ENCODE measurements at places on chromosomes 4 and X. TPM values are rescaled to one million over a fixed set of nuclear protein-coding genes. Genes with fewer than 3 reads are reported as not detected.

The ADAMTS3 gene
- total RNA-seq, result 0.26 TPM

The DOK7 gene
- total RNA-seq, result 7.0 TPM

The XG gene
- total RNA-seq, result 0.26 TPM

The PF4V1 gene
- not detected for total RNA-seq

The AKAP17A gene
- total RNA-seq, result 162 TPM

The SH3TC1 gene
- 103 TPM for total RNA-seq

The PPARGC1A gene
- 44.8 TPM for total RNA-seq

The FAT1 gene
- total RNA-seq, result 65.9 TPM

The CT45A10 gene
- not detected for total RNA-seq

The TEX13C gene
- not detected for total RNA-seq

The FAT4 gene
- total RNA-seq, result 3.6 TPM

DNA sequence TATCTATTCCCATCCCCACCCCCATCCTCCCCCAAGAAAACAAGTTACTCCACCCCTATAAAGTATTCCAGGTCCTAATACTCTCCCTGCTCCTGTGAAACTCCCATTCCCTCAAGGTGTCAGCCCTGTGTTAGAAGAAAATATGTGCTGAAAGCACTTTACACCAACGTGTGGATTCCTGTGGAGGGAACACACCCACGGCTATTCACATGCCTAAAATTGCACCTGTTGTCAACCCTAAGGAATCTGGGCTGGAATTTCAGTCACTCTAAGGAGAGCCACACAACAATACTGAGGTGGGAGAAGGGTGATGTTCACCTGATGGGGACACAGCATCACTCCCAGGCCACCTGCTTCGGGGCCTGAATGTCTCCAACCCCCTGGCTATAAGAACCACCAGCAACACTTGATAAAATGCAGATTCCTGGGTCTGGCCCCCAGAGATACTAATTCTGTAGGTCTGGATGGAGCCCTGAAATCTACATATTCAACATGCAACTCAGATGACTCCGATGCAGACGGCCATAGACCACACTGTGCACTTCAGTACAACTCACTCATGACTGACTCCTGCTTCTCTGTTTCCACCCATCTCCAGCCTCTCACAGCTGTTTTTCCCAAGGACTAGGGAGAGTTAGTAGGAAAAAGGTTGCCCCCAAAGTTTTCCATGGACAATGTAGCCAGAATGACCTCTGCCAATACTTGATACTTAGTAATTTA, 15.8 kb downstream of the SCD5 start:
- no peak for DNase-seq

DNA sequence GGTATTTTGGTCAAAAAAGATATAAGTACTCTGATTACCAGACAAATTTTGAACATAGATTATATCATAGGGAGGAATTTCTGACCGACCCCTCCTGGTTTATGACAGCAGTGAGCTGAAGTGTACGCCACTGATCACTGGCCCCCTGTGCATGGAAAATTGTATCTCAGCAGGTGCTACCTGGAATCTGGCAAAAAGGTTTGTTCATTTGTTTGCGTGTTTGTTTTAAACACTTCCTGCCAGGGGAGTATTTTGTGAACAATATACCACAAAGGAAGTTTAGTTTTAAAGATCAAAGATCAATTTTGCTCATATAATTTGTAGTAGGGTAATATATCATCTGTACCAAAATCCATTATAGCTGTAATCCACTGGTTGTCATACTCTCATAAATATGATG, 219.7 kb upstream of the TENM3 start:
- no peak for DNase-seq

DNA sequence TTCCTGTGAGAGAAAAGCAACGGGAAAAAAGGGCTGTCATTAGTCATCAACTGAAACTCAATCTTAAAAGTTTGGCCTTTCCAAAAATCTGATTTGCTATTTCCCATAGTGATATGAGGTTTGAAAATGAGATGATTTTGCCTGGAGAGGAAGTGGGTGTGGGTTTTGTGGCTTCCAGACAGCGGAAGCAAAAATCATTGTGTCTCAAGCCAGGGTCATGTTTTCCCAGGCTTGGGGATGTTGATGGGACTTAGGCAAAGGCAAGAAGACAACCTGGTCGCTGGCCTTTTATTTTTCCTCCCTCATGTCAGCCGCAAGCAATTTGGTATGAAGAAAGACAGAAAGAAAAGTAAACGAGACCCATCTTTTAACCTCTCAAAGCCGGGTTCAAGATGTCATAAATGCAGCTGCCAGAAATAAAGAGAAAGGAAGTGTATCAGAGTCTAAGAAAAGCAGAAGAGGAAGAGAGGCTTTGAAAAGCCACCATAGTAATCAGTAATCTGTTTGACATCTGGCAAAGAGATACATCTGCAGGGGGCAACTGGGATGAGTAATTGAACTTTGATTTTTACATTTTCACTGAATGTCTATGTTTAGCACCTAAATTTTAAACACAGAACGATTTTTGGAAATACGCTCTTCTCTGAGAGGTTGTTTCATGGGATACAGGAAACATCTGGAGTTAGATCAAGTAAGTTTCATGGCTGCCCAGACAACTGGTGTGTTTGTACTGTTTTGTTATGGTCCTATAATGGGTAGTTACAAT, 521.6 kb upstream of the SLIT2 start:
- no peak for DNase-seq

GRCh38 chr4:113260688-113261087, 211.2 kb downstream of the ANK2 start:
- no peak for DNase-seq

GRCh38 chr4:25792200-25792791, 70.5 kb downstream of the SEL1L3 start:
- DNase-seq, result peak; percentile 83

GRCh38 chrX:13078739-13079444, 34.5 kb upstream of the FAM9C start:
- DNase-seq, result peak; percentile 65

- DNase-seq, result no peak
Measured at GRCh38 chrX:155968326-155968661, 29.2 kb upstream of the IL9R start.

GRCh38 chr4:164613792-164614191, 140.1 kb upstream of the SMIM31 start:
- no peak for DNase-seq

GRCh38 chr4:130238121-130238520, 1142.2 kb downstream of the C4orf33 start:
- DNase-seq, result no peak

- peak; percentile 82 for DNase-seq
Measured at GRCh38 chr4:70704215-70704930, 16.0 kb downstream of the UTP3 start.

DNA sequence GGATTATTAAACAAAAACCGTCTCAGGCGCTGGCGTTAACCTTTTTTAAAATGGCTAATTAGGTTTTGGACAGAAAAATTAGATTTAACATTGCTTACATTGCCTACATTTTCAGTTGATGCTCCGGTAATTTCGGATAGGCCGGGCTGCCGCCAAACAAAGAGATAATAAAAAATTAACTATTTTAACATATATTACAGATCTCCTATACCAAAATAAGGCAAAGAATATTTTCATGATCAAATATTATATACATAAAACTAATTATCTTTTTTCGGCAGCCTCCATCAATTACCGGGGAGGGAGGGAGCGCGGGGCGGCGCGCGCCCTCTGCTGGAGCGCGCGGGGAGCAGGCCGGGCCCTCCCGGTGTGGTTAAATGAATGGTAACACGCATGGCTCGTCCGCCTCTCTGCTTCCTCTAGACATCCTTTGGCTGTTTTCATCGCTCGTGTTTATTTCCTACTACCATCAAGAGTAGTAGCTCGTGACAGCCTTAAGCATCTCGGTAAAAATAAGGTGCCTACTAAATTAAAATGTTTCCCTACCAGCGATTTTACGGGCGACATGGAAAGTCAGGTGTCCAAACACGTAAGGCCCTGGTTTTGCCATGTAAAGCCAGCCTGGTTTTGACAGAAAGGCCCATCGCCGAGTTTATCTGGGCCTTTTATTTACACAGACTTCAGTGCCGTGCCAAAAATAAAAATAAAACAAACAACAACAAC, 52.4 kb upstream of the TMEM33 start:
- peak; percentile 46 for DNase-seq

- no peak for DNase-seq
Measured at GRCh38 chrX:56228914-56229313, 3.2 kb upstream of the KLF8 start.

- no peak for DNase-seq
Measured at GRCh38 chr4:40482985-40483647, 146.5 kb downstream of the RBM47 start.

GRCh38 chr4:105710678-105711077, 2.1 kb downstream of the GSTCD start:
- no peak for DNase-seq

DNA sequence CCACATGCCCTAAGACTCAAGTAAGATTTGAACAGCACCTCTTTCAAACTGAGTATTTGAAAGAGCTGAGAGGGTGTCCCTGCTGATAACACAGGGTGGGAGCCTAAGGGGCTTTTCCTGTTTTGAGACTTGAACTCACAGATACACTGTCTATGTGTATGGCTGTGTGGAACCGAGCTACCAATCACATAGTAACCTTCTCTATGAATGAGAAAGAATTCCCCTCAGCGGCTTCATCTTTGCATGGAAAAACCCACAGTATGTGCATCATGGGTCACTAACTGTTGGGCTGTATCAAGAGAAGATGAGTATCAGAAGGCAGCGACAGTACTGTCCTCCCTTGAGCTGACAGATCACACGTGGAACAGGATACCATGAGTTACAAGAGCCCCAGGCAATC, 336.3 kb downstream of the AFF2 start:
- no peak for DNase-seq

DNA sequence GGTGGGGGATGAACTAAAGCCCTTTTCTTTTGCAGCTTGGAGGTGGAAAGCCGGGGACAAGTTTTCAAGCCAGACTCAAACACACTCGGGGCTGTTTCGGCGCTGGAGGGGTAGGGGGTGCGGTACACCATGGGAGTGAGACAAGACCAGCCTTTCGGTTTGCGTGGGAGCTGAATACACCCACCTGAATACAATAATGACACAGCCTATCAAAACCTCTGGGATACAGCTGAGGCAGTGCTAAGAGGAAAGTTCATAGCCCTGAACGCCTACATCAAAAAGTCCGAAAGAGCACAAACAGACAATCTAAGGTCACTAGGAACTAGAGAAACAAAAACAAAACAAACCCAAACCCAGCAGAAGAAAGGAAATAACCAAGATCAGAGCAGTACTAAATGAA, 163.3 kb downstream of the ATRX start:
- no peak for DNase-seq

- no peak for DNase-seq
Measured at GRCh38 chr4:123427951-123428350, 31.4 kb downstream of the SPRY1 start.

GRCh38 chr4:99710681-99711345, 53.2 kb upstream of the C4orf54 start:
- no peak for DNase-seq

DNA sequence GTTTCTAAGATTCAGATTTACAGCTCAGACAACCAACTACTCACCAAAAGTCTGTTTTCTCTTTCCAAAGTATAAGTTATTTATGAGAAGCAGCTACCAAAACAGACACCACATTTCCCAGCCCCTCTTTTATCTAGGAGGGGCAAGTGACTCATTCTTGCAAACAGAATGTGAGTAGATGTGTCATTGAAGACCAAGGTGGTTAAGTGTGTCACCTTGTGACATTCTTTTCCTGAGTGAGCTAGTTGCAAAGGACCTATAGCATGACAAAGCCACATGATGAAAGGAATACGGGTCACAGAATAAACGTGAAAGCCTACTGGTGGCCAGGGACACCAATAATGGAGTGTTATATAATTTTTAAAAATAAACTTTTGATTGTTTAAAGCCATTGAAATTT, 50.0 kb downstream of the SLC7A11 start:
- DNase-seq, result no peak

- no peak for DNase-seq
Measured at GRCh38 chrX:29690061-29690460, 525.3 kb upstream of the MAGEB2 start.

DNA sequence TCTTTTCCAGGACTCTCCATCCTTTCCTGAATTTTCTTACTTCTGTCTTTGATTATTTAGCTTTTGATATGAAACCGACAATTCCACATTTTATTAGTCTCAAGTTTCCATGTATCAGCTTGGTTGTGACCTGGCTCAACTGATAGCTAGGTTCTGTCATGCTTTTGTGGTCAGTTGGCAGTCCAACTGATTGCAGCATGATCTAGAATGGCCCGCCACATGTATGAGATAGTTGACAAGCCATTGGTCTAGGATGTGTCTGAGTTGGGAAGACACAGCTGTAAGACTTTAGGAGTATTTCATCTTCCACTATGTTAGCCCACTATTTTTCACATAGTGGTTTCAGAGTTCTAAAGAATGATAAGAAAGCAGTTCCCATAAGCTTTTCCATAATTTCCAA, 117.5 kb upstream of the GRID2 start:
- DNase-seq, result no peak

- DNase-seq, result no peak
Measured at GRCh38 chrX:120462370-120462769, 6.7 kb downstream of the LAMP2 start.

GRCh38 chr4:100087743-100088142, 102.5 kb downstream of the DDIT4L start:
- no peak for DNase-seq

GRCh38 chrX:16702700-16703599, 9.5 kb downstream of the CTPS2 start:
- DNase-seq, result no peak

DNA sequence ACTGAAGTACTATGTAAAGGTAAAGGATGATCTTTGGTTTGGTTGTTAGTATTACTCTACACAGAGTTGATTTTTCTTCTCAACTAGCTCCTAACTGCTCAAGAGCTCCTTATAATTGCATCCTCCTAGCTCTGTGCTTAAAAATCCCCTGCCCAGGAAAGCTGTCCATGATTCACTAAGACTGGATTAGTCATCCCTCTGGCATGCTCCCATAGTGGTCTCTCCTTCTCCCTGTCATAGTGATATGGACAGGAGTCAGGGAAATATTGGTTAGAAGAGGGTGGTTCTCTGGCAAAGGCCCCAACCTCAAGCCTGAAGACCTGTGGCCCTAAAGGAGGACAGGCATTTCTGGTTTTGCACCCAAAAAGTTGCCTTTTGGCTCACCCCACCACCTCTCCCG, 242.3 kb upstream of the KCNIP4 start:
- DNase-seq, result no peak

DNA sequence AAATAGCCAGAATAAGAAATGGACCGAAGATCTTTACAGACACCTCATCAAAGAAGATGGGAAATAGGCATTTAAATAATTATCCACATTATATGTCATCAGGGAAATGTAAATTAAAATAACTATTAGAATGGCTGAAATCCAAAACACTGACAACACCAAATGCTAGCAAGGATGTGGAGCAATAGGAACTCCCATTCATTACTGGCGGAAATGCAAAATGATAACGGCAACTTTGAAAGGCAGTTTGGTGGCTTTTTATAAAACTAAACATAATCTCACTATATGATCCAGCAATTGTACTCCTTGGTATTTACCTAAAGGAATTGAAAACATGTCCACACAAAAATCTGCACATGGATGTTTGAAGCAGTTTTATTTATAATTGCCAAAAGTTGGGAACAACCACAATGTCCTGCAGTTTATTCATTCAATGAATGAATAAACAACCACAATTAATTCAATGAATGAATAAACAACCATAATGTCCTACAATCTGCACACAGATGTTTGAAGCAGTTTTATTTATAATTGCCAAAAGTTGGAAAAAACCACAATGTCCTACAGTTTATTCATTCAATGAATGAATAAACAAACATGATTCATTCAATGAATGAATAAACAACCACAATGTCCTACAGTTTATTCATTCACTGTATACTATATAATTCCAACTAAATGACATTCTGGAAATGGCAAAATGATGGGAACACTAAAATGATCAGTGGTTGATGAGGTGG, 117.6 kb upstream of the PCDH18 start:
- no peak for DNase-seq

GRCh38 chrX:48459483-48459882, 10.6 kb downstream of the SLC38A5 start:
- no peak for DNase-seq
